ENCODE measurements at places on chromosomes 5 and 9.

GRCh38 chr5:174272671-174273070 lies 227.2 kb downstream of the NSG2 start:
- no peak for DNase-seq

GRCh38 chr5:145718956-145719355 lies 116.2 kb downstream of the PRELID2 start:
- DNase-seq = no peak

GRCh38 chr9:124617477-124618141 lies 110.4 kb upstream of the NR5A1 start:
- DNase-seq = peak; percentile 91

- DNase-seq = no peak
Observed at GRCh38 chr9:127033061-127033460, 89.4 kb downstream of the ANGPTL2 start.

DNA sequence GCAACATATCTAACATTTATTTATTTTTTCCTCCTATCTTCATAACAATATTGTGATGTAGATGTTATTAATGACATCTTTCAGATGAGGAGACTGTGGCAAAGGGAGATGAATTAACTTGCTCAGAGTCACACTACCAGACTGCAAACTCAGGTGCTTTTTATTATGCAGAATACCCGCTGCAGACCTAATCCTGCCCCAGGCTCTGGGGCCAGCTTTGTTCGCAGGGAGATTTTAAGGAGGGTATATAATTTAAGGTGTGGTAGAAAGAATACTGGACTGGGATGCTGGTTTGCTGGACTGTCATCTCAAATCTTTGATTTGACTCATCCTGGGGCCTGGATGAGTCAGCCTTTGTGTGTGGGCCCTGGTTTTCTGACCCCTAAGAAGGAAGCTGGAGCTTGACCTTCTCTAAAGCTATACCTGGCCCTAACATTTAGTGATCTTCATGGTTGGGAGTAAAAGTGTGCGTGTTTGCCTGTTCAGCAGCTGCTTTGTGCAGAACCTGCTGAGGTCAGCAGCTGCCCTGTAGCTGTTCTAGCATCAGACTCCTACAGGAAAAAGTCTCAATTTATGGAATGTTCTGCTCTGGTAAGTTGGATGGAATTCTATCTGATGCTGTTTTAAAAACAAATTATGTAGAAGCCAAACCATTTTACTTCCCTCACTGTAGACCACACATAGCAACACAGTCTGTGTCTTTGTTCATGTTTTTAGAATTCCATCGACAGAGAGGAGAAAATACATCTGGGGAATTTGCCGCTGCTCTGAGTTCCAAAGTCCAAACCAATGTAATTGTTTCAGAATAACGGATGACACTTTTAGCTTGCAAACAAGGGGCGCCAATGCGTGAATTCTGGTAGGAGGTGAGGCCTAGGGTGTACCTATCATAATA lies 4.5 kb downstream of the SLC36A1 start:
- no peak for DNase-seq

GRCh38 chr5:80326468-80326867 lies 6.7 kb downstream of the SPZ1 start:
- no peak for DNase-seq

- no peak for DNase-seq
Observed at GRCh38 chr9:108861464-108861863, 602 bp upstream of the ACTL7A start.

DNA sequence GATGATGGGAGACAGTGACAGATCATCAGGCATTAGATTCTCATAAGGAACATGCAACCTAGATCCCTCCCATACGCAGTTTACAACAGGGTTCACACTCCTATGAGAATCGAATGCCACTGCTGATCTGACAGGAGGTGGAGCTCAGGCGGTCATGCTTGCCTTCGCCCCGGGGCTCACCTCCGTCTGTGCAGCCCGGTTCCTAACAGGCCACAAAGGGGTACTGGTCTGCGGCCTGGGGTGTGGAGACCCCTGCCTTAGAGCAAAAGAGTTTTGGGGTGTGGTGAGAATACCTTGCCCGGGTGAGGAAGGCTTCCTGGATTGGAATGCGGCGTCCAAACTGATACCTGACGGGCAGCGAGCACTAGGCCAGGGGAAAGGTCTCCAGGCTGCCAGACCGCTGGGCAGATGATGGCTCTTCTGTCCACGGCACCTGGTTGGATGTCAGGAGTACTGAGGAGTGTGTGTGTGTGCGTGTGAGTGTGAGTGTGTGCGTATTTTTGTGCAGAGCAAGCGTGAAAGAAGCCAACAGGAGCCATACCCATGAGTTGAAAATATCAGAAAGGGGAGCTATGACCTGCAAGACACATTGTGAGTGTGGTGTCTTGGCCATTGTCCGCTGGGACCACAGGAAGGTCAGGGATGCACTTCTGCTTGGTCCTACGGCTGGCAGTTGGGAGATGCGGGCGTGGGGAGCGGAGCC lies 55.4 kb downstream of the ACER2 start:
- no peak for DNase-seq

DNA sequence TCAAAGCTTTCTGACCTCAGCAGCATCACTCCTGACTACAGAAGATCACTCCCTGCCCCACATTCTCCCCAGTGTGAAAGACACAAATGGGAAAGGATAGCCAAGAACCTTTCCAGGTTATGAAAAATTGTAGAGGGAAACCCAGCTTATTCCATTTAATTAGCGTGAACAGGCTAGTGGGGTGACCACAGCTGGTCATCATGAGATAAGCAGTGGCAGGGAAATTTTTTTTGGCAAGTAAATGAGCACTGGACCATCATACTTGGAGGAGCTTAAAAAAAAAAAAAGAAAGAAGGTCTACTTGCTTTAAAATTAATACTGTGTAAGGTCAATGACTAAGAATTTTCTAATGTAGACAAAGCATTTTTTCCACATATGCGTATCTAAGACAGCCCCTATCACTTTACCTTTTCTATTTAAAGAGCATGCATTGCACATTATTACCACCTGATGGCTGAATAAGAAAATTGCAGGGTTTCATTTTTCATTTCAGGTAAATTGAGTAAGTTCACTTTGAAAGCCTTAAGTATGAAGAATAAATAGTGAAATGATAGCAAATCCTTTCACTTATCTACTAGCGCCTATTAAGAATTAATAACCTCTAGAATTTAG lies 123.6 kb downstream of the ELAVL2 start:
- DNase-seq = no peak
